Islet precursor cell (in vitro differentiated cells): ENCODE measurements at places on chromosomes 12 and 14.

- no peak for DNase-seq
Measured at GRCh38 chr14:104650981-104651875, 38.2 kb upstream of the INF2 start.

- DNase-seq: peak; percentile 66
Measured at GRCh38 chr14:61690982-61691381, 4.3 kb upstream of the HIF1A start.

DNA sequence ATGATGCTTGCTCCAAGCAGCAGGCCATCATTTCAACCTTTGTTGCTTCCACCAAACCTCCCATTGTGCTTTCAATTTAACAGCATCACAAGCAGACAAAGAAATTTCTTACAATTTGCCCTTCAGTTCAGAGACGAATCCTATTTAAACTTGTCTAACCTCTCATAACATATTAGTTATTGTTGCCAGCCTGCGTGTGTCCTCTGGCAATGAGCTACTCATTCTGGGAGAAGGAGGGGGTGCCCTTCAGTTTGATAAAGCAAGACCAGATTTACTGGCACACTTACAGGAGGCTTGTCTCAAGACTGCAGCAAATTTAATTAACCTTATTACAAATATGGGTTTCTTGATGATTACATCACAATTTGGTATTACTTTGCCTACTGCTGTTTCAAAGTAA is 203.6 kb upstream of the SOX5 start:
- DNase-seq: no peak

DNA sequence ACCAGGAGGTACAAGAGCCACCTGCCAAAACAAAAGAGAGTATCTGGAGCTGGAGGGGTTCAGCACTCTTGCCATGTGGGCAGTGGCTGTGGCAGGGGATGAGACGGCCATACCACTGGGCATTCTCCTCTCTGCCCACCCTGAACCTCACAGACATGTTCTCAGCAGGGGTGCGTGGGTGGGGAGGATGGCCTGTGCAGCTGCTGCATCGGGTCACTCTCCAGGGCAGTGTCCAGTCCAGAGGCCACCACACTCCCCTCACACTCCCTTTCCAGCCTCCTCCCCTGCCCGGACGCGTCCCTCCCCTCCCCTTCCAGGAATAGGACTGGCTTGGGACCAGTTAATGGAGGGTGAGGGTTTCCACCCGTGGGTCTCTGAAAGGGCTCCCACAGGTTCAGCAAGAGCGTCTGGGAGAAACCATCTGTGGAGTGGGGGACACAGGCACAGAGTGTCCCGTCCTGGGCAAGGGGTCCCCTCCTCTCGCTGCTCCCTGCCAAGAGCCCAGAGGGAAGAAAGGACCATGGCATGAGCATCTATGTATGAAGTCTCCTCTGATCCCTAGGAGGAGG is 501 bp downstream of the C1R start:
- DNase-seq: no peak

DNA sequence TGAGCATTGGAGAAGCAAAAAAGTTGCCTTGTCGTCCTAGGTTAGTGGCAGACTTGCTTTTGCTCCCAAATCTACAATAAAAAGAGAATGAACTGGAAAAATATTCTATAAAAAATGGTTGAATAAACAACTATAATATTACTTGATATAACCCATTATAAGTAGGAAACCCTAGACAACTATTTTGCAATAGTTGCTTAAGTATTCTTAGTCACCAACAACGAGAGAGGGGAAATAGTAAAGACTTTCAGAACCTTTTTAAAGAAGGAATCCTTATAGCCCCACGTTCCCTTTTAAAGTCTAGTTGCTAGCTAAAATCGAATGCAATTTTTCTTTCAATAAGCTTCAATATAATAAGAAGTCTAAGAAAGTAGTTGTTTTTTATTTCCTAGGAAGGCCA is 17.5 kb downstream of the AQP6 start:
- DNase-seq: no peak

- DNase-seq: no peak
Measured at GRCh38 chr12:100448656-100449055, 25.0 kb upstream of the NR1H4 start.

DNA sequence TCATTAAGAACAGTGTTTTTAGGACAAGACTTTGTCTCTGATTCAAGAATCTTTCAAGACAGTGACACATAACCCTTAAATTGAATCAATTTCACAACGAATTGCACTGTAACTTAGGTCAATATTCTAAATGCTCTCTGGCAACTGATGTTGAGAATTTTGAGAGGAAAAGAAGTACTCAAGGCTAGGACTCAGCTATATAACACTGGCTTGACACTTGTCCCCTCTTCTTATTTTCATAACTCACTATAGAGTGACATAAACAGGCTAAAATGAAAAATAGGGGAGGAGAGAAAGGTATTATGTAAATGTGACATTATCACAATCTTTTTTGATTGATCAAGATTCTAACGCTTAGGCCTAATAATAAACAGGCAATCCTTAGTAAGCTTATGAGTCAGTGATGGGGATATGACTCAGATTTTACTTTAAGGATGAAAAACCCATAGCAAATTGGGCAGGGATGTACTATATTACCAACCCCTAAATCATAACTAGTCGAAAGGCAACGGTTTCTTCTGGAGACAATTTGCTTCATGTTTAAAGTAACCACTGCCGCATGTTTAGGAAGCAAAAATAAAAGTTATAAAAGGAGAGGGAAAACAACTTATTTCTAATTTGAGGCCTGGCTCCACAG is 10.9 kb downstream of the BTG1 start:
- DNase-seq: no peak

GRCh38 chr14:106490442-106490841 is 964.1 kb downstream of the TMEM121 start:
- DNase-seq: no peak

- no peak for DNase-seq
Measured at GRCh38 chr12:74535536-74535935, 2.1 kb upstream of the ATXN7L3B start.

DNA sequence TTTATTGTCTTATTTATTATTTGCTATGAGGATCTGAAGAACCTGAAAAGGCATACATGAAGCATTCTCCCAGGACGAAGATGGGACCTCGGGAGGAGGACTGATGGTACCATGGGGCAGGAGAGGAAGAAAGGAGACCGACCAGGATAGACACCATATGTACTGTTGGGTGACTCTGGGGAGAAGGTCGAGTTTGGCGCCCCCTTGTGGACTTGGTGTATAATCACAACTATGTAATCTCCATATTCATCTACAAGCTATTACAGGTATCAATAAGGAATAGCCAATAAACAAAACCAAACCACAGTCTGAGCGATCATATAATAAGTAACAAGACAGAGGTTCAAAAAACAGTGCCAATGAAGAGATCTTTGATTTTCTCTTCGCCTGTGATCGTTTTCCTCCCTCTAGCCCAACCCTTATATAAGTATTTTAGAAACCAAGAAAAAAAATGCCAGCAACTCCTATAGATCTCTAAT is 139.1 kb downstream of the SPTSSA start:
- peak; percentile 63 for DNase-seq

DNA sequence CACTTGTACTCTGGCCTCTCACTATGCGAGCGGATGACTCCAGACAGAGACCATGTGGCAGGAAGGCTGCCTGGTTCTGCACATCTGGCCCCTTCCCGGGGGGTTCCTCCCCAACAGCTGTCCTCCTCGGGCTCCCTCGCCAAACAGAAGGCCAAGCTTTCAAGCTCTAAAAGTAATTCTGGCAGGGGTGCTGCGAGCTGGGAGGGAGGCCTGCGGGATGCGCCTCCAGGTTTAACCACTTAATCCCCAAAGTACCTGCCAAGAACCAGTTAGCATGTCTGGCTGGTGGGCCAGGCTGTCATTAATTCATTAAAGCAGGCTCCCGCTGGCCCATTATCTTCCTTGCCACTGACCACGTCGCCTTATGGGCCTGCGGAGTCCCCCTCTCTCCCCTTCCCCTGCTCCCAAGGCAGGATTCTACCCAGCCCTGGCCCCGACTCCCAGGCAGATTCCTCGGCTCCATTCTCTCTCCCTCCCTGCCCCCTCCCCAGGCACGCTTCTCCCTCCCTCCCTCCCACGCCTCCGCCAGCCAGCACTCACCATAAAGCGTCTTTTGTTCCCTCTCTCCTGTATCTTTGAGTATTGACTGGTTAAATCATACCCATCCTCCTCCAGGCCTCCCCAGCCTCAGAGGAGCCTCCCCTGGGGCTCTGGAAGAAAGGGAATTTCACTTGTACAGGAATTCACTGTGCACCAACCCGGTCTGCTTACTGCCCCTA is 4.9 kb downstream of the HRK start:
- DNase-seq: peak; percentile 97

DNA sequence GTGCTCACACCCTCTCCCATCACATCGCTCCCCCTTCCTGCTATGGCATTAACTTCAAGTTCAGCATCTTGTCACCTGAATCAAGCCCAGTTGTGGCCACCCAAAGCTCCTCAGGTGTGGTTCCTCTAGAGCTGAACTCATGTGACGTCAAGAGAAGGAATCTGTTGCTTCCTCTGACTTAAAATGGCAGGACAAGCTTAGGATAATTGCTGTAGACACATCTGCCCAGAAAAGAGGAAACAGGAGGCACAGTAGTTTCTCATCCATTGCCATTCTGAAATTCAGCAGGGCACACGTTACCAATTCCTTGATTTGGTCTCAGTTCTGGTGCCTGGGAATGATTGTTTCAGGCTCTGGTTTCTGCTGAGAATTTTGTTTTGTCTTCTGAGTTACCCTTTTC is 52.1 kb downstream of the RCOR1 start:
- no peak for DNase-seq

- no peak for DNase-seq
Measured at GRCh38 chr14:51518280-51518679, 133.4 kb upstream of the FRMD6 start.

DNA sequence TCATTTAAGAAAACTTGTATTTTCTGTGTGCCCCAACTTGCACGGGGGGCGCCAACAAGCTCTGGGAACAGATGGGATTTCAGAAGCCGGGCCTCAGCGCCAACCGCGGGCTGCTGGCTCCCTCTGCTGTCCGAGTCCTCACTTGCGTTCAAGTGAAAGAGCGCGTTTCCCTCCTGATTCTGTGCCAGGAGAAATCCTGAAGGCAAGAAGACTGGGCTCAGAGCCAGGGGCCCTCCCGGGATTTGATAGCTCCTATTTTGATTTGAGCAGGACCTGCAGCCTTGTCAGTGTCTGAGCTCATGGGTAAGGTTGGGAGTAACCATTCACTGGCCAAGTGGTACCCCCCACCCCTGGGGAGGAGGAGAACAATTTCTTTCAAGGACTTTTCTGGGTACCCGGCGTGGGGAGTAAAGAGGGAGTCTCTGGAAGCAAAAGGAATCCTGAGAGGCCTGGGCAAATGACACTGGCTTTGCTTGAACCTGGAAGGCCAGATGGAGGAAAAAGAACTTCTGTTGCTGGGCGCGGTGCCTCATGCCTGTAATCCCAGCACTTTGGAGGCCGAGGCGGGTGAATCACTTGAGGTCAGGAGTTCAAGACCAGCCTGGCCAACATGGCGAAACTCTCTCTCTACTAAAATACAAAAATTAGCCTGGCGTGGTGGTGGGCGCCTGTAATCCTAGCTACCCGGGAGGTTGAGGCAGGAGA is 179.0 kb upstream of the RGS6 start:
- DNase-seq: peak; percentile 91

DNA sequence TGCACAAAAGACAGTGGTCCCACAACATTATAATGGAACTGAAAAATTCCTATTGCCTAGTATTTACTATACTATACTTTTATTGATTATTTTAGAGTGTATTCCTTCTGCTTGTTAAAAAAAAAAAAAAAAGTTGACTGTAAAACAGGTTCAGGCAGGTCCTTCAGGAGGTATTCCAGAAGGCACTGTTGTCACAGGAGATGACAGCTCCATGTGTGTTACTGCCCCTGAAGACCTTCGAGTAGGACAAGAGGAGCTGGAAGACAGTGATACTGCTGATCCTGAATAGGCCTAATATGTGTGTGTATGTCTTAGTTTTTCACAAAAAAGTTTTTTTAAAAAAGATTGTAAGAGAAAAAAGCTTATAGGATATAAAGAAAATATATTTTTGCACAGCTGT is 12.3 kb downstream of the UBE2N start:
- DNase-seq: no peak

- DNase-seq: peak; percentile 91
Measured at GRCh38 chr12:569803-570434, 93.3 kb downstream of the NINJ2 start.

GRCh38 chr12:31267966-31268365 is 58.0 kb downstream of the SINHCAF start:
- DNase-seq: no peak

GRCh38 chr14:59150990-59151389 is 37.5 kb upstream of the DAAM1 start:
- no peak for DNase-seq

GRCh38 chr14:61495809-61496208 is 174.4 kb downstream of the PRKCH start:
- DNase-seq: no peak

DNA sequence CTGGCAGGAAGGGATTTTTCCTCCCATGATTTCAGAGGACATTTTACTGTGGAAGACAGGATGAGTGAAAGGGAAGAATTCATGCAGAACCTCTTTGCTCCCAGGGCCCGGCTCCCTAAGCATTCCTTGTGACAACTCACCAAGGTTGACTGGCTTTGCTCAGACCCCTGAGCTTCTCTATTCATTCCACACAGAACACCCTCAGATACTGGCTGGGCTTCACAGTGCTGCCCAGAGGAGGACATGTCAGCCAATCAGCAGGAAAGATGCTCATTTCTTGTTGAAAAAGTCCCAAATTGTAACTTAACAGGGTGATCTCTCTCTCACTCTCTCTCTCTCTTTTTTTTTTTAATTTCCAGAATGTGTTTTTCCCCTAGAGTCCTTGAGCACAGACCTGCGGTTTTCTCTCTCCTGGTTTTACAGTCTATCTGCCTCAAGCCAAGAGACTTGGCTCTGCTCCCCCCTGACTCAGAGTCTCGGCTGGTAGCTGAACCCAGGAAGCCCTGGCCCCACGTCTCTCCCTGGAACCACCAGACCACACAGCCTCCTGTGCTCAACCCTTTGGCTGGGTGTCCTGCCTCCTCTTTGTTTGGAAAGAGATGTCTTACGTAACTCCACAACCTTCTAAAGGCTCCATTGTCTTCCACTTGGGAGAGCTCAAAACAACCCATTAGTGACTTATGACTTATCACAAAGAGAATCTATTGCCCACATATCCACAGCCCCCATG is 43.9 kb downstream of the SSPN start:
- no peak for DNase-seq

DNA sequence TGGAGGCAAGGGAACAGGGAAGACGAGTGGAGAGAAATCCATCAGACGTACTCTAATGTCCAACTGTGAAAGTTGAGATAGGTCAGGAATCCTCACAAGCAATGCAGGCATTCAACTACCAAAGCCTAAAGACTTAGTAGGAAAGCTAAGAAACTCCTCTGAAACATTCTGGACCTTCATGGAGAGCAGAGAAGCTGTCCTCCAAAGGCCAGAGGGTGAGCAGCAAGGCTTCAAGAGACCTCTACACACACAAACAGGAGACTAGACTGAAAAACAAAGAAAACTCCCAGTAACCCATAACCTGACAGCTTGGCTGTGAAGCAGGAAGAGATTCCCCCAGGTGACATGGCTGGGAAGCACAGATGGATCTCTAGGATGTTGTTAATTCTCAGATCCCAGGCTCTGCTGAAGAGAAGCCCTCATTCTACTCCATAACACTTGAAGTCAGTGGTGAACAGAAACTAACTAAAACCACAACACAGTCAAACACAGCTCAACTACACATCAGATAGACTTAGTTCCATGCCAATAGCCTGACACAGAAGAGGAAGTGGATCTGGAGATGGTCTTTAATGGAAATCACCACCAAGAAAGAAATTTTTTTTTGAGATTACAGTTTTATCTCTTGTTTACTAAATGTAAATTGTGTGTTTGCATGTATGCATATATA is 23.2 kb upstream of the LYZ start:
- DNase-seq: no peak

- no peak for DNase-seq
Measured at GRCh38 chr14:68047906-68048305, 228.3 kb downstream of the RAD51B start.
